HepG2 (cell line): ENCODE measurements at places on chromosomes 3 and 15. TPM values are rescaled to one million over a fixed set of nuclear protein-coding genes. Genes with fewer than 3 reads are reported as not detected.
A peak's percentile ranks its signal among the peaks of the same experiment; 100 is the strongest.

GRCh38 chr3:170634663-170635384 lies 48.9 kb upstream of the SLC7A14 start:
- DNase-seq = no peak

DNA sequence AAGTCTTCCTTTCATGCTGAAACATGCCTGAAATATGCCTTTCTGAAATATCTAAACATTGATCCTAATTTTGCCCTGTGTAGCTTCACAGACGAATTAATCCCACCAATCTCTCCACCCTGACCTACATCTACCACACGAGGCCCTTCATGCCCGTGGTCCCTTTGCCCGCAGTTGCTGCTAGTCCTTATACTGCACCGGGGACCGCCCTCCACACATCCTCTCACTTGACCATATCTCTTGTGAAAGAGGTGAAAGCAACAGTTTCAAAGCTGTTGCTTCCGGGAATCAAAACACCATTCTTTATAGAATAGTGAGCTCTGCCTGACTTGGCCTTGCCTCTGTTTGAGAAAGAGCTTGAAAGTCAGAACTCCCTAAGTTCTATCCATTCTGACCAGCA lies 499.5 kb downstream of the NTRK3 start:
- no peak for DNase-seq

DNA sequence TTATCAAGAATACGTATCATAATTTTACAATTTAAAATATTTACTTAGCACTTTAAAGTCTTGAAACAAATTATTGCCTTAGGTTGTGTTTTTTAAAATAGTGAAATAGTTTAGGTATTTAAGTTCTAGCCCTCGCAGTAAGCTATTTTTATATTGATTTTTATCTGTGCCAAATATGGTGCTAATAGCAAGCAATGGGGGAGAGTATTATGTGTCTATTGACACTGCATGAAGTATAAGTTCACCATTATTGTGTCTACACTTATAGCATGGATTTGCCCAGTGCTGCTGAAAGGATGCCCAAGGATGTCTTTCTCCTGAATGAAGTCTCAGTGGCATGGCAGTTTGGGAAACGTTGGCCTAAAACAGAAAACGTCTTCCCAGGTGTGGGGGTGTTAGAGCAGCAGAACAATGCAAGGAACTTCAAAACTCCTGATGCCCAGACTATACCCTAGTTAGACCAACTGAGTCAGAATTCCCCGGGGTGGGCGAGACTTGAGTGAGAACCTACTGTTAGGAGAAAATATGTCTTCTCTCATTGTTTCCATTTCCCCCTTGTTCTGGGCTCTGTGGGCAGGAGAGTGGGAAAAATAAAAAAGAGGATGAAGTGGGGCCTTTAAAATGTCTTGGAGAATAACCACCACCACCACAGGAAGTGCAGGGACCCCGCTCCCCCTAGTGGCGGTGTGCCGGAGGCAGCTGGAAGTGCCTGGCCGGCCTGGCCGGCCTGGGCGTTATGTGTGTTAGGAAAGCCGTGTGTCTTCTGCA lies 104.2 kb upstream of the SLC7A14 start:
- peak; percentile 18 for DNase-seq

DNA sequence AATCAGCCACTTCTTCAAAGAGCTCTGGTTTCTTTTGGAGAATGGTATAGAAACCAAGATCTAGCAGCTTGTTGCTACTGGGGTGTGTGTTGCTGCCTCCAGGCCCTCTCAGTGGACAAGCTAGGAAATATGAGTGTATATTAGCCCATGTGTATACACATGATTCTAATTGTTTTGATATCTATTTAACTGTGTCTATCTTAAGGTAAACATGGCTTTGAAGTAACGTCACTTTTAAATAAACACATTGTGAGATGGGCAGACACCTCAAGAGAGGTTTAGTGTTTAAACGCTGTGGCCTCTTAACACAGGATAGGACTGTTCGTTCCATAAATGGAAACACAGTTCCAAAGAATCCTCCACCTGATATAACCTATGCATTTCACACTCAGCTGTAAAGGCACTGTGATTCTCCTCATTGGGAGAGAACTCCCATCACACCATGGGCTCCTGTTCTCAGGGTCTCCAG lies 87.0 kb downstream of the GMPS start:
- DNase-seq = no peak

- no peak for DNase-seq
Measured at GRCh38 chr3:95265129-95265528, 1202.3 kb downstream of the NSUN3 start.

DNA sequence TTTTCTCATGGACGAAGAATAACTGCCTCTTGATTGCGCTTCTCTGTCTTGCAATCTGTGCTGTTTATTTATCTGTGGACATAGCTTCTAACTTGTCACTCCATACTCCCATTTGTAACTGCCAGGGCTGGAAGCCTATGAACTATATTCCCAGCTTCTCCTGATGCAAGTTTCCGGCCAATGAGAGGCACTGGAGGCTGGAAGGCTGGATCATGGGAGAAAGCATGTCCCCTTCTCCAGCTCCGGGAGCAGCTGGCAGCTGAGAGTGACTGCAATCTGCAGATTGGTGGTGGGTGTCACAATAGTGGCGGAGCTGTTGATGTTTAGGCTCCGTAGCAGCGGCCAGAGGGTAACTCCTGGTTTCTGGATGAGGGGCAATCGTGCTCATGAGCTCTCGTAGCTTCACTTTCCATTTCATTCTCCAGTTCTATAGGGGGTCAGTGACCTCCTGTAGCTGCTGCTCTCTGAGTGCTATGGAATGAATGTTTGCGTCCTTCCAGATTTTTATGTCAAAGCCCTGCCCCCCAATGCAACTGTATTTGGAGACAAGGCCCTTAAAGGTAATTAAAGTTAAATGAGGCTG lies 35.7 kb upstream of the PCSK6 start:
- DNase-seq = no peak

The TLR9 gene
- polyA plus RNA-seq = 0.08 TPM in 1 of 2 replicates, not detected in the other
